Activated CD8-positive, alpha-beta T cell treated with anti-CD3 and anti-CD28 coated beads, Interleukin-2, amount 10 ng/mL, durations not matched to agents 7 days and 5 days (primary cell): ENCODE measurements at places on chromosomes 11 and 22. TPM values are rescaled to one million over a fixed set of nuclear protein-coding genes. Genes with fewer than 3 reads are reported as not detected.

The TMEM80 gene
- total RNA-seq, result 27.1 TPM

The TEAD1 gene
- total RNA-seq, result 0.05 TPM

The SPTBN2 gene
- 0.31 TPM for total RNA-seq

The KRTAP5-8 gene
- total RNA-seq, result not detected

The ARHGEF17 gene
- 0.18 TPM for total RNA-seq

The PARVG gene
- total RNA-seq, result 186 TPM

The MS4A6E gene
- total RNA-seq, result not detected

The PTDSS2 gene
- total RNA-seq, result 26.1 TPM

The FAM181B gene
- total RNA-seq, result not detected

The LRRC51 gene
- total RNA-seq, result 6.9 TPM

The TREH gene
- not detected for total RNA-seq

The PTPN5 gene
- total RNA-seq, result not detected

The AQP11 gene
- total RNA-seq, result 0.39 TPM

The PIWIL4 gene
- 0.39 TPM for total RNA-seq

The POU2AF1 gene
- 2.4 TPM for total RNA-seq

The CHADL gene
- total RNA-seq, result 1.0 TPM

The ARFIP2 gene
- 39.8 TPM for total RNA-seq

The GSTT2B gene
- not detected for total RNA-seq

The TCIRG1 gene
- 238 TPM for total RNA-seq

The WBP2NL gene
- 1.1 TPM for total RNA-seq

The VSIG2 gene
- total RNA-seq, result not detected

The CNGA4 gene
- total RNA-seq, result 0.16 TPM

The TMPRSS6 gene
- 1.1 TPM for total RNA-seq

The DRICH1 gene
- 0.29 TPM for total RNA-seq

The KDM4E gene
- not detected for total RNA-seq

The SMCO4 gene
- 18.0 TPM for total RNA-seq

The KRTAP5-1 gene
- not detected for total RNA-seq

The FGF19 gene
- not detected for total RNA-seq

The ZFTA gene
- total RNA-seq, result 5.6 TPM

The MMP10 gene
- total RNA-seq, result not detected

The JAML gene
- total RNA-seq, result 144 TPM

The JAM3 gene
- total RNA-seq, result 9.6 TPM

The MPPED1 gene
- total RNA-seq, result not detected

The DEFB131B gene
- not detected for total RNA-seq

The ARSA gene
- total RNA-seq, result 28.8 TPM

The FOLR2 gene
- total RNA-seq, result not detected

The NXPE2 gene
- total RNA-seq, result not detected

The CARS1 gene
- 81.5 TPM for total RNA-seq

The EXPH5 gene
- 1.9 TPM for total RNA-seq

The CTTN gene
- total RNA-seq, result not detected

The RAG1 gene
- 0.08 TPM for total RNA-seq

The GAL3ST1 gene
- not detected for total RNA-seq

The NXPE1 gene
- not detected for total RNA-seq

The RTN4R gene
- 3.8 TPM for total RNA-seq

The MTA2 gene
- 249 TPM for total RNA-seq

The YDJC gene
- 46.7 TPM for total RNA-seq

The MPST gene
- total RNA-seq, result 28.5 TPM

The CEP57 gene
- total RNA-seq, result 86.6 TPM

The MS4A12 gene
- total RNA-seq, result not detected

The TMEM225 gene
- total RNA-seq, result not detected

The FKBP2 gene
- 26.9 TPM for total RNA-seq

The TENM4 gene
- not detected for total RNA-seq

The HPS4 gene
- total RNA-seq, result 32.2 TPM

The DBX1 gene
- total RNA-seq, result not detected

The PDGFB gene
- 0.18 TPM for total RNA-seq
